Activated T-cell treated with anti-CD3 and anti-CD28 coated beads, Interleukin-2, amount 50 U/mL, for 72 hours (primary cell): ENCODE measurements at places on chromosomes 5 and 9. TPM values are rescaled to one million over a fixed set of nuclear protein-coding genes. Genes with fewer than 3 reads are reported as not detected.

DNA sequence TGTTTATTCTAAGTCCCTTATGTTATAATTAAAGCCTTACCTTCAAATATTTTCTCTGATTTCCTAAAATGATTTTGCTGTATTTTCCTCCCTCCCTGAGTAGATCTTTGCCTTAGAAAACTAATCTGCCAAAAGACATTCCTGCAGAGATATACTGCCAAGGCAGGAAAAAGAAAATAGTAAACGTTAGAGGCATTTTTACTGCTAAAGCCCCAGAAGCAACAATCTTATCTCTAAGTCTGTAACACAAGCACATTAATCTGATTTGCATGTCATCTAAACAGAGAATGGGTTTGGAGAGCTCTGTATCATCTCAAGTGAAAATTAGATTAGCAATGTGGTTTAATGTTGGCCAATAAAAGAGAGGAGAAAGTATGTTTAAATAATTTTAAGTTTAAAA lies 847.7 kb downstream of the MAT2B start:
- no peaks in the 10 kb centered on the region for H3K36me3 ChIP-seq
- no peak overlapping the region for H3K4me3 ChIP-seq
- DNase-seq, result no peak
- no peaks in the 10 kb centered on the region for H3K4me1 ChIP-seq
- no peaks in the 10 kb centered on the region for H3K27me3 ChIP-seq
- H3K27ac ChIP-seq, result no peak overlapping the region

- DNase-seq, result no peak
- H3K36me3 ChIP-seq, result no peaks in the 10 kb centered on the region
- peaks cover 15% of the 10 kb centered on the region for H3K27me3 ChIP-seq
Measured at GRCh38 chr9:6631207-6631512, 14.4 kb downstream of the GLDC start.

- H3K4me3 ChIP-seq, result no peak overlapping the region
- H3K4me1 ChIP-seq, result peaks cover 34% of the 10 kb centered on the region
- H3K27ac ChIP-seq, result no peak overlapping the region
- no peaks in the 10 kb centered on the region for H3K27me3 ChIP-seq
- DNase-seq, result no peak
Measured at GRCh38 chr5:40572937-40573336, 106.8 kb upstream of the PTGER4 start.

DNA sequence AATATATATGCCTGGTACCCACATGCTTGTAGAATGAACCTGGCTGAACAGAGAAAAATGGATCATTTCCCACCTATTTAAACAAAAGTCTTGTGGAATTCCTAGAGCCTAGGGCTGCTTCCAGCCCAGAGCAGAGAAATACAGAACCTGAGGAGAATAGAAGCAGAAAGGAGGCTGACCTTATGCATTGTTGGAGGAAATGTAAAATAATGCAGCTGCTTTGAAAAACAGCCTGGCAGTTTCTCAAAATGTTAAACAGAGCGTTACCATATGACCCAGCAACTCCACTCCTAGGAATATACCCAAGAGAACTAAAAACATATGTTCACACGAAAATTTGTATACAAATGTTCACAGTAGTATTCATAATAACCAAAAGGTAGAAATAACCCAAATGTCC lies 15.1 kb downstream of the MAPKAP1 start:
- peaks cover 8% of the 10 kb centered on the region for H3K4me1 ChIP-seq
- no peak overlapping the region for H3K27ac ChIP-seq
- no peaks in the 10 kb centered on the region for H3K27me3 ChIP-seq
- H3K36me3 ChIP-seq, result no peaks in the 10 kb centered on the region
- no peak overlapping the region for H3K4me3 ChIP-seq
- DNase-seq, result no peak

SLC45A2 gene
- not detected for total RNA-seq

MEGF10 gene
- total RNA-seq, result not detected

NMUR2 gene
- total RNA-seq, result not detected

ADAMTSL2 gene
- 0.17 TPM for total RNA-seq
